ENCODE measurements at places on chromosomes 6 and 20.

- DNase-seq: peak; percentile 72
Observed at GRCh38 chr6:158290659-158291058, 21.6 kb upstream of the TULP4 start.

GRCh38 chr6:125987026-125987617 is 782 bp downstream of the TRMT11 start:
- DNase-seq: no peak

- no peak for DNase-seq
Observed at GRCh38 chr6:137497721-137498463, 3.7 kb upstream of the OLIG3 start.

DNA sequence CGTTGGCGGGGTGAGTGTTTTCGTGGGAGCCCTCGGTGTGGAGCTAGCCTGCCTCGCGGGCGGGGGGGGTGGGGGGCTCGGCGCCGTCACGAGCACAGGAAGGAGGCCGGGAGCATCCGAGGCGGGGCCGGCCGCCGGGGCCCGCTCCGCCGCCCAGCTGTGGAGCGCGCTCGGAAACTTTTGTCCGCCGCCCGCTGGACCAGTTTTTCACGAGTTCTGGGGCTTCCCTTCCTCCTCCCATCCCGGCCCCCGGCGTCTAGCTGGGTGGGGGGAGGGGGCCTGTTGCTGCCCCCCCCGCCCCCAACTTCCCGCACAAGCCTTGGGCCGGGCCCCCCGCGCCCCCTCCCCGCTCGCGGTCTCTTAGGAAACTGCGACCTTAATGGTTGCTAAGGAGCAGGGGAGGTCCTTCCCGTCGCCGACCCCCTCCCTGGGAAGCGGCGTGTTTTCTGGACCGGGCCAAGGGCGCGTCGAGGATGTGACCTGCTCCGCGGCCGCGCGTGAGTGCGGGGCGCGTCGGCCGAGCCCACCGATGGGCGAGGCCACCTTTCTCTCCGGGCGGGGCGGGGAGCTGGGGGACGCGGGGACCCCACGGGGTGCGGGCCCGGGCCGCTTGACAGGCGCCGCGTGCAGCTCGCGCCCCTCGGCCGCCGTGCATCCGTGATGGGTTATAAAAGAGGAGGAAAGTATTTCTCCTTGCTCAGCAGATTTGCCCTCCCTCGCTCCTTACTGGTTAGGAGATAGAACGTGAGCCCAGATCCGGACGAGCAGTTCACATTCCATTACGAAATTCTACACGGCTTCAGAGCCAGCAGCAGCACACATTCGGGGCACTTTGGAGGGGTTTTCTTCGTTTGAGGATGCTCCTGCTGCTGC is 1.4 kb downstream of the RREB1 start:
- DNase-seq: peak; percentile 45

DNA sequence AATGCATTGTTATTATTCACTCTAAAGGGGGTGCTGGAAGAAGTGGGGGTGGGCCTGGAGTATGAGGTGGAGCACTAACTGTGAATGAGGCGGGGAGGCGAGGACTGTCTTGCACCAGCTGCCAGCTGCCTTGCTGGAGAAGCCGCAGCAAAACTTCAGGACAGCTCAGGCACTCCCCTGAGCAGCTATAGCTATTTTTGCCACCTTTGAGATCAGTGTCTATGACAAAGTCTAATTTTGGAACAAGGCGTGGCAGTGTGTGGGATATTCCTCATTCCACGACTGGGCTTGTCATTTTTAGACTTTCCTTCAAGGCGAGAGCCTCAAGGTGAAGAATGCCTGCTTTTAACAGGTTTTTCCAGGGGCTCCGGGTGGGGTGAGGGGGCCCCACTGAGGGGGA is 143.8 kb downstream of the DOK5 start:
- DNase-seq: no peak

Data from CD4-positive, alpha-beta T cell treated with Interleukin-1 beta for 1 hour (primary cell).